Erythroblast (primary cell): ENCODE measurements at places on chromosomes 6 and 20.

DNA sequence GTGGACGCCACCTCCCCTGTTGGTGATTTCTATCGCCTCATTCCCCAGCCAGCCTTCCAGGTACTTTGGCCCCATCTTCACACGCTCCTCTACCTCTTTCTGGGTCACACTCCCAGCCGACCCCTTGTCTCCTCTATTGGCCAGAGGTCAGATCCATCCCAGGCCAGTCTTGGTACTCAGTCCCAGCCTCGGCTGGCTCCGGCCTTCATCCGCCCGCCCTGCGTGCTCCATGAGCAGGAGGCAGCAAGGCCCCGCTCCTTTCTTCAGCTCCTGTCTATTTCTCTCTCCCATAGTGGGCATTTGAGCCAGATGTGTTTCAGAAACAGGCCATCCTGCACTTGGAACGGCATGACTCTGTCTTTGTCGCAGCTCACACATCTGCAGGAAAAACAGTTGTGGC lies 2.6 kb downstream of the SKIC2 start:
- no peak for DNase-seq

- DNase-seq, result no peak
Measured at GRCh38 chr6:112407101-112407590, 60.0 kb downstream of the RFPL4B start.

GRCh38 chr6:71181565-71181964 lies 107.0 kb upstream of the OGFRL1 start:
- DNase-seq, result no peak

DNA sequence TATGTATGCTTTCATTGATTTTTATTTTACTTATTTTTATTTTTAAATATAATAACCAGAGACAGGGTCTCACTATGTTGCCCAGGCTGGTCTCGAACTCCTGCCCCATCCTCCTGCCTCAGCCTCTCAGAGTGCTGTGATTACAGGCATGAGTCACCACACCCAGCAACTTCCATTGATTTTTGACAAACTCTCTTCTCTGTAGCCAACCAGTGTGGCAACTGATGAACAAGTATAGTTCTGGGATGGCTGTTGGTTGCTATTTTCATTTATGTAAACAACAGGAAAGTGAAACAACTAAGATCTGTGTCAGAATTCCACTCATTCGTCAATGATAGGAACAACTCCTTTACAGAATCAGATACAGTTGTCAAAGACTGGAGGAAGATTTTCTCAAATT lies 356.7 kb upstream of the JARID2 start:
- DNase-seq, result peak; percentile 11

DNA sequence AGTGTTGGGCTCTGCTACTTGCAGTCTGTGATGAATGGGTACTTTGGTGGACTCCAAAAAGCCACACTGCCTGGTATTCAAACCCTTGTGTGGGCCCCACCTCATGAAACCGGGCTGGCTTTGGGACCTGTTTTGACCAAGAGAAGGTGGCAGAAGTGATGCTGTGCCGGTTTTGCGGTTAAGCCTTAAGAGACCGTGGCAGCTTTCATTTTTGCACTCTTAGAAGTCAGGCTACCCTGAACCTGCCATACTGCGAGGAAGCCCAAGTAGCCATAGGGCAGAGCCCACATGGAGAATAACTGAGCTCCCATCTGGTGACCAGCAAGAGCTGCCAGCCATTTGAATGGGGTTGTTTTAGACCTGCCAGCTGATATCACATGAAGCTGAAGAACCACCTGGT lies 10.2 kb downstream of the SULF2 start:
- no peak for DNase-seq

GRCh38 chr20:61263084-61263695 lies 11.1 kb downstream of the CDH4 start:
- DNase-seq, result peak; percentile 26

- DNase-seq, result peak; percentile 64
Measured at GRCh38 chr20:51529081-51529681, 13.3 kb downstream of the NFATC2 start.

DNA sequence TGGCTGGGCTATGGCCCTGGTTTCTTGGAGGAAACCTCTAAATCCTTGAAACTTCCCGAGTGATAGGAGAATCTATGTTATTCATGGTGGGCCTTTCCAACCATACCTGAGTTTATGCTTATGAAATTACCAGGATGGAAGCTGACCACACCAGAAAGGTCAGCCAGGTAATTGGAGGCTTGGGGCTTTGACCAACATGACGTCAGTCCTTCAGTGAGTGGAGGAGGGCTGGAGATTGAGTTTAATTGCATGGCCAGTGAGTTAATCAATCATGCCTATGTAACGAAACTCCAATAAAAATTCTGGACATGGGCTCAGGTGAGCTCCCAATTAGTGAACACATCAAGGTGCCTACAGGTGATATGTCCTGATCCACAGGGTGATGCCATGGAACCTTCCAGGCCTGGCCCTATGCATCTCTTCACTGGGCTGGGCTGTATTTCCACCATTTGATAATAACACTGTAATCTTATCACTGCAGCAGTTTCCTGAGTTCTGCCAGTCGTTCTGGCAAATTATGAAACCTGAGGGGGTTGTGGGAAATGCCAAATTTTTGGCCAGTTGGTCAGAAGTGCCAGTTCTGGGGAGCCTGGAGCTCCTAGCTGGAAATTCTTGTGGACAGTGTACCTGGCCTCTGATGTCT lies 106.5 kb downstream of the CDH26 start:
- DNase-seq, result no peak

GRCh38 chr6:169955731-169956437 lies 204.5 kb downstream of the ERMARD start:
- DNase-seq, result no peak

GRCh38 chr6:36753671-36754405 lies 56.2 kb downstream of the RAB44 start:
- no peak for DNase-seq

DNA sequence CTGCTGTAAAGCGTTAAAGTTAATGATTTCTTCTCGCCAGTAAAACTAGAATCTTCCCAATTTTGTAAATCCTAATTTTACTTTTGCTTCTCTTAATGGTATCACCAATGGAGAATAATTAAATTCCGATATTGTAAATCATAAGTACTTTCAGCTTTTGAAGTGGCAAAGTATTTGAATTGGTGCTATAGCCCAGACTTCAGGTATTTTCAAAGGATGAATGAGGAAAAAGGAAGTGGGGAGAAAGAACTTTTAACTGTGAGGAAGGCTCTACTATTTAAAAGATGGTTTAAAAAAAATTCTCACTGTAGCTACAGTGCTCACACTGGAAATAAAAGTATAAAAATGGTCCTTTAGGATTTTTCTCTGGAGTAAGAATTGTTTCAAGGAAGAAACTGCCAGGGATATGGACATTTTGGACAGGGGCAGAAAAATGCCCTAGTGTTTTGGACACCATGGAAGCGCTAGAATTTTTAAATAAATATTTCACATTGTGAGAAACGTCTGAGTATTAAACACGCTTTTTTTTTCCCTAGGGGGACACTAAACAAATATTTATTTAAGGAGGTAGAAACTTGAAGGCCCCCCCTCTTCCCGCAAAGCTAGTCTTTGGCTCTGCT lies 1.3 kb upstream of the TAB2 start:
- no peak for DNase-seq

DNA sequence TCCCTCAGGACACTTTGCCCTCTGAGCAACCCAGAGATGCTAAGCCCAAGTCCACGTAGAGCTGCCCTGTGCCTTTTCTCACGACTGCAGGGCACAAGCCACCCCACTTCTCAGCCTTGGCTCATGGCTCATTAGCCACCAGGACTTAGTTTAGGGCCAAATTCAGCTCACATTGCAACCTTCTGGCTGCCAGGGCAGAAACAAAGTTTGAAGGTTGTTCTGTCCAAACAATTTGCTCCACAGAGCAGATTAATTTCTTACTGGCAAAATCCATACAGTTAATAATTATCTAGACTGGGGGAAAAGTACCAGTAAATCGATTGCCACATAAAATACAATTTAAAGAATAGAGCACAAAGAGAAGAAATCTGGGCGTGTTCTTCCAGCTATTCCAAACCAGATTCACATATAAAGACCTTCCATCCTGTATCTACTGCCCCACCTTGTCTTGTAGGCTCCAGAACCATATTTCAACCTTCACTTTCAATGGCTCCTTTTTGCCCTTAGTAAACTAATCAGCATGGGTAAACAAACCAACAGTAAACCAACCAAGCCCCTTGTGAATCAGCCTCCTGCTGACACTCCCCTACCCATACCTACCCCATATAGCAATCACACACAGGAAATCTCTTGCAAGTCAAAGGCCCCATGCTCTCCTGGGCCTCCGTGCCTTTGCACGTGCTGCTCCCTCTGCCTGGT lies 101.9 kb downstream of the QRSL1 start:
- DNase-seq, result no peak

DNA sequence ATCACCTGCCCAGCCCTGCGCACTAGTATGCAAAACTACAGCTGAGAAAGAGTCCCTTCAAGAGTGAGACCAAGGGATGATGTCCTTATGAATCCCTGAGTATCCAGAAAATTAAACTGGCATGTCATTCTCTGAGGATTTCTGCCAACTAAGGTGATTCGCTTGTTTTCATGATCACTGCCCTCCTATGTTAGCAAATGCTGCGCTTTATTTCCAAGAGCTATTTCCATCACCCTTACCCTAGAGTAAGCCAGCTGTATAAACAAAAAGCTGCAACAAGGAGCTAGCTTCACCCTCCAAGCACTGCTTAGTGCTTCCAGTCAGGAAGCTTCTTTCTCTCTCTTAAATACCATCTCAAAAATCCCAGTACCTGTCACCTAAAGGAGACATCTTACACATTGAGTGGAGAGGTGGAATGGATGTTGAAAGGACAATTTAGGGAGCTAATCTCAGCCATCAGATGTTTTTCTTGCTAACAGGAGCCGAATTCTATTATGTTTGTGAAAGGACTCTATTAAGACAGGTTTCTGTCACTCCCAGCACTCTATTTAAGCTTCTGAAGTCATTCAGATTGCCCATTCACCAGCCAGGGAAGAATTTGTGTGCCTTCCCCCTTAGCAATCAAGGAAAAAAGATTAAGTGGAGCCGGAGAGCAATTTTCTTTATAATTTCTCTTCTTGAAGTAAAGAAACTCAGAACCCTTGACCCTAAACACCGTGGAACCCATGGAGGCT lies 322.2 kb downstream of the NRN1 start:
- DNase-seq, result no peak

GRCh38 chr20:51660672-51661608 lies 107.2 kb downstream of the ATP9A start:
- DNase-seq, result no peak

- no peak for DNase-seq
Measured at GRCh38 chr20:49354673-49355072, 76.8 kb upstream of the ZNFX1 start.

DNA sequence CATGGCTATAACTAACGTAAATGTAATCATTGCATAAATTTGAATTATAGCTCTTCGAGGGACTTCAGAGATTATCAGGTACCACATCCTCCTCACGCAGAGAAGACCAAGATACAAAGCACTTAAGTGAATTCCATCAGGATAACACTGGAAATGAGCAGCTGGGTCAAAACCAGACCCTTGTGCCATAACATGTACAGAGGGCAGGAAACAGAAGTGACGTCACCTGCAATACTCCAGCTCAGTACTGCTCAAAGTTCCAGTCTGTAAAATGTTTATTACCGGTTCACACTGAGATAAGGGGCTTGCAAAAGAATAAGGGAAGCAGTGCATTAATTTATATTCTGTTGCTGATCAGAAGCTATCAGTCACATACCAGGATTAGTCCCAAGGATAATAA lies 45.8 kb downstream of the RGS17 start:
- no peak for DNase-seq

- no peak for DNase-seq
Measured at GRCh38 chr20:19850198-19850533, 92.1 kb downstream of the RIN2 start.

DNA sequence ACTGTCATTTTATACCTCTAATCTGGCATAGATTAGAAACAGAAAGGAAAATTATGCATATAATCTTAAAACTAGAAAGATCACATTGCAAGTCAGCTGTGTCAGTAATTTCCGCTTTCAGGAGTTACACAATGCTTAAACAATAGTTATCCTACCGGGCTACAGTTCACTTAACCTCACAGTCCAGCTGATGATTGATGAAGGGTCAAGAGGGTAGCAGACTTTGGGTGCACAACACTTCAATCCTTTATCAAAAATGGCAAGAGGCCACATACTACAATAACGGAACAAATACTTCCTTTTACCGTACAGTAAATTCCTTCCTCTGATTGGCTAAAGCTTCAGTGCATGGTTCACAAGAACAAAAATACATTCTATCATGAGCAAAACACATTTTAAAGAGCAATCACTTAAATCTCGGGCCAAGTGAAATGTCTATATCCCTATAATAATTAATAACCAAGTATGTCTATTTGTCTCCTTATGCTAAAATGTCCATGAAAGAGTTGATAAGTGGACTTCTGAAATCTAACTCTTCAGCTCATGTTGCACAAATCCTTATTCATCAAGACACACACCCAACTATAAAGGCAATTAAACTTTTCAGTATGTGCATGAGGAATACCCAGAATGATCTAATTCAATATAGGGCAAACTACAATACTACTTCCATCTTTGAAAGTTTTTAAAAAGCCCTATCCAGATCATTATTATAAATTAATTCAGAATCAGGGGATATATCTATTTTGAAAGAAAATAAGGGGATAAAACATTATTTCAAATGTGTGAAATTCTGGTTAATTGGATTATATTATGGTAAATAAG lies 76.8 kb downstream of the HIVEP2 start:
- no peak for DNase-seq

GRCh38 chr6:46972531-46972930 lies 50.8 kb upstream of the ADGRF5 start:
- DNase-seq, result no peak

DNA sequence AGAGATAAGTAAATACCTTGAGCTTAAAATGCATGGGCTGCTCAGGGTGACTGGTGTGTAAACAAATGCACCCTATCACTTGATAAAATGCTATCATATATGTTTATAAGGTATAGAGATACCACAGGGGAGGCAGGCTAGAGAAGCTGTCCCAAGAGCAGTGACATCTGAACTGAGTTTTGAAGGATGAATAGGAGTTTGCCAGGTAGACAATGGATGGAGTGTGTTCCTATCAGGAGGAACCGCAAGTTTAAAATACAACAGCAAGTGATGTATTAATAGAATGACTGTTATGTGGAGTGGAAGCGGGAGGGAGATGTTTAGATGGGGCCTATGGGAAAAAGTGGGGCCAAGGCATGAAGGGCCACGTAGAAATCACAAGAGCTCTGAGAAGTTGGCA lies 38.7 kb upstream of the CHMP4B start:
- DNase-seq, result peak; percentile 16

DNA sequence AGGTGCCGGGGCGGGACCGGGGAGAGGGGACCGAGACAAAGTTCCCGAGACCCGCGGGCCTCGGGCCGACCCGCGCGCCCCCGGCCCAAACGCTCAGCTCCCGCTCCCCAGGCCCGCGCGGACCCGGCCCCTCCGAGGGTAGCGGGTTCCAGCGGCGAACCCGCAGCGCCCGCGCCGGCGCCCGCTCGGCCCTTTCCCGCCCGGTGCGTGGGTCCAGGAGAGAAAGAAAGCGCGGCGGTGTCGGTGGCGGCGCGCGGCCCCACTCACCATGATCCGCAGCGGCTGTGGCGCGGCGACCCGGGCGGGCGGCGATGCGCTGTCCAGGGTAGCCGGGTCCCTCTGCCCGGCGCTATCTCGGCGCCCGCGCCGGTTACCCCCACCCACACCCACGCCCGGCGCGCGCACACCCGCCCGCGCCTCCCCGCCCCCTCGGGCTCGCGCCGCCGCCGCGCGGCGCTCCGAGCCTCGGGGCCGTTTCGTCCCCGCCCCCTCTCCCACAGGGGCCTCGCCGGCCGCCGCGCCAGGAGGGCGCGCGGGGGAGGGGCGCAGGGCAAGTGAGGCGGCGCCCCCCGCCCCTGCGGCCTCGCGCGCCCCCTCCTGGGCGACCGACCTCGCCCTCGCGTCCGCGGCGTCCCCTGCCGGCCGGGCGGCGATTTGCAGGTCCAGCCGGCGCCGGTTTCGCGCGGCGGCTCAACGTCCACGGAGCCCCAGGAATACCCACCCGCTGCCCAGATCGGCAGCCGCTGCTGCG lies at the start of gene ELOVL2:
TSS of gene ELOVL2 (minus strand) at position 345 of the 751 bp plus-strand sequence. CDS start at position 270, 75 bp downstream.
- DNase-seq, result peak; percentile 84
